Activated T-helper 1 cell treated with anti-CD3 and anti-CD28 coated beads, Interleukin-2, amount 50 U/mL, for 16 hours (primary cell): ENCODE measurements at places on chromosomes 6 and 20.

DNA sequence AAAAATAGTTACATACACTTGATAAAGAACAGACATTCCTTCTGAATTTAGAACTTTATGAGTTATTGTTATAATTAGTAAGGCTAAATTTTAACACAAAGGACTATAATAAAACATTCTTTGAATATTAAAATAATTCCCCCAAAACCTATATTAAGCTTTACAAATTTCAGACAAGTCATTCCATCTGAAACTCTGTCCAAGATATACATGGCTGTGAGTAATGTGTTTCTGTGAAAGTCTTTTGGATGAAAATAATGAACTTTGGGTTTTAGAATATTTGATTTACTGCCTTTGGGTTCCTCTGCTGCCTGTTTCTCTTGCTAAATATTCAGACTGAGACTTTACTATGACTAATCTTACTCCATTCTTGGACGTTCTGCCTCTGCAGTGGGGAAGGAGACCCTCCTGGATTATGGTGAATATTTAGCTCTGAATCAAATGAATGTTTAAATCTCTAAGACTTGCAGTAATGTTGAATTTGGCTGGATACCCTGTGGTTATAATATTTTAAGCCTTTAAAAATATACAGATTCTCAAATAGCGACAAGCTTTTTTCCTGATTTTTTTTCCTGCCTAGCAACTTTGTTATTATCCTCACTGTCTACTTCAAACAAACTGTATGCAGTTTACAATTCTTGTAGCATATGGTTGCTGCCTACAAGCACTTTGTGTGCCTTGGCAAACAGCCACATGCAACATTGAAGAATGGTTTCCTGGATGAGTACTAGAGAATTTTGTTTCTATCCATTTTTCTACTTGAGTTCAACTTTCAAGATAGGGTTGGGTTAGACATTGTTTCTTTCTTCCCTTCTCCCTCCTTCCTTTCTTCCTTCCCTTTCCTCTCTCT is 51.4 kb downstream of the TXLNB start:
- DNase-seq = no peak

DNA sequence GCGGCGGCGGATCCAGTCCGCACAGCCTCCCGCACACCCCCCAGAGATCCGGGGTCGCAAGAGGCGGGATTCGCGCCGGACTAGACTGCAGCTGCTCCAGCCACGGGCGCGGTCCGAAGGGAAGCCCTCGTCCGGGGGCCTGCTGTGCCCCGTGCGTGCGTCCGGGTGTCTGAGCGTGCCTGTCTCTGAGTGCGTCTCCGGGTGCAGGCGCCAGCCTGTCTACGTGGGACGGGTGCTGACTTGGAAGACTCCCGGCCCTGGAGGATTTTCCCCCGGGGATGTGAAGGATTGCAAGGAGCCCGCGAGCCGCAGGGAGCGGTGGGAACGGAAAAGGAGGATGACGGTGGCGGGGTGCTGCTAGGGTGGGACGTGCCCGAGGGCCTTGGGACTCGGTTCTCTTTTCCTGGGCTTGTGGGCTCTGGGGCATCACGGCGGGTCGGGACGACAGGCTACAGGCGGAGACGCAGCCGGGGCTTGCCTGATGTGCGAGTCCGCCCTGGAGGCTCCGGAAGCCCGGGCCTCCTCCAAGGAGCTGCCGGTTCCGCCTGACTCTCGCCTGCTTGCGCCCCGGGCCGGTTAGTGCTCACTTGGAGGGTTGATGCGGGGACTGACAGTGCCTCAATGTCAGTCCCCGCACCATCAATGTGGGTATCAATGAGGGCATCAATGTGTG is 5.7 kb downstream of the MAFB start:
- DNase-seq = no peak

- no peak for DNase-seq
Measured at GRCh38 chr6:5898102-5898501, 108.6 kb downstream of the NRN1 start.

- no peak for DNase-seq
Measured at GRCh38 chr6:102812242-102812641, 1418.7 kb downstream of the GRIK2 start.

DNA sequence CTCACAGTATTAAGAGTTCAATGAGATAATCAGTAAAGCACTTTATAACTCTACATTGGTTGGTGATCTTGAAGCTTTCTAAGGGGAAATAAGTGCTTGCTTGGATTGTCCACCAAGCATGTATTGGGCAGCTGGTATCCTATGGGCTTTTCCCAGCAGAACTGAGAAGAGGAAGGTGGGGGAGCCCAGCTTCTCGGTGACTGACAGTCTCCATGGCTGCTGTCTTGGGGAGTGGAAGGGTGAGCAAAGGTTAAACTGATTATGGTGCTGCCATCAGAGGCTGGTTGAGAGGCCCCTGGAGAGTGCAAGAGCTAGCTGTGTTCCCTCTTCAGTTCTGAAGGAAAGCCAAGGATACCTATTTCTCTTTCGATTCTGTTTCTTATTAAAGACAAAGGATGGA is 35.5 kb upstream of the ADTRP start:
- DNase-seq = no peak
